ENCODE measurements at places on chromosomes 11 and 22.

- DNase-seq: no peak
These were observed 15.1 kb upstream of the SPON1 start for GRCh38 chr11:13947379-13947778.

DNA sequence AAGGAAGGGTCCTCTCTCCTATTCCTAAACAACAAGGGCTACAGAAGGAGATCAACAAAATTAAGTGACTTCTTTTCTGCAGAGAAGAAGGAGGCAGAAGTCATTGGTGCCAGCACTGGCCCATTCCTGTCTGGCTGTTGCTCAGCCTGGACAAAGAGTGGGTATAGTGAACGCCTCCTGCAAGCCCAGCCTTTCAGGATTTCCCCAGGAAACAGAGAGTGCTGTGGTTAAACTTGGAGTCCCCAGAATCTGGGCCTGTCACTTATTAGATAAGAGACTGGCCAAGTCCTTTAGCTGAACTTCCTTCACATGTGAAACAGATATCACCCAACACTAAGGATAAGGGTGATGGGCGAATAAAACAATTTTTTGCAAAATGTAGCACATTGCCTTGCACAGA, 10.9 kb downstream of the TST start:
- DNase-seq: no peak

DNA sequence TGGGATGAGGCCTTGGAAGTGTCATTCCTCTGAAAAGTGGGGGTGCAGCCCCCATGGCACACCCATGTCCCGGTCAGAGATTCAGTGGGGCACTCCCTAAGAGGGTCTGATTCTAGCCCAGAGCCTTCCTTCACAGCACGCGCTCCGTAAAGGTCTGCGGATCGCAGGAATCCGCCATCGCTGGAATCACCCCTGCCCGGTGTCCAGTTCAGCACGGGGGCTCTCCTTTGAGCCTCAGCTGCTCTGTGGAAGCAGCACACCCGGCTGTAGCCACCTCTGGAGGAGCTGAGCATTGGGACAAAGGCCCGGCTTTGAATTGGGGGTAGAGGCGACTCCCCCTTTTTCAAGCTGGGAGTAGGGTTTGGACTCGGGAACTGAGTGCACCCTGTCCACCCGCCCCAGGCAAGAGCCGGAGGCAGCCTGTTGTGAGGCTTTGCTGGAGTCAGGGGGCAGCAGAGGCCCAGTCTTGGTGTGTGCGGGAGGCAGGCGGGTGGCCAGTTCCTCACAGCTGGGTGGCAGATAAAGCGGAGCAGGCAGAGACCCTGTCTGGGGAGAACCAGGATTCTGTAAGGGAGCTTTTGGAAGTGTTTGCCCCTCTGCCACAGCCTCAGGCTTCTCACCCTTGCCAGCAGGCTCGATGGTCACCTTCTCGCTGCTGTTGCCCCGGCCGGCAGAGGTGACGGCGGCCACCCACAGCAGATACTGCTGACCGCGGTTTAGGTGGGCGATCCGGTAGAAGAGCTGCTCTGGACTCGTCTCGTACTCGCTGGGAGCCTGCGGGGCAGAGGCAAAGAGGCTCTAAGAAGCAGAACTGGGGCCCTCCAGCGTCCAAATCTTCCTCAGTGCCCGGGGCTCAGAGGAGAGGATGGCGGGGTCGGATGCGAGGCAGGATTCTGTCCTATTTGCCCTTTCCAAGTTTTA, 115.9 kb downstream of the CEP164 start:
- no peak for DNase-seq

DNA sequence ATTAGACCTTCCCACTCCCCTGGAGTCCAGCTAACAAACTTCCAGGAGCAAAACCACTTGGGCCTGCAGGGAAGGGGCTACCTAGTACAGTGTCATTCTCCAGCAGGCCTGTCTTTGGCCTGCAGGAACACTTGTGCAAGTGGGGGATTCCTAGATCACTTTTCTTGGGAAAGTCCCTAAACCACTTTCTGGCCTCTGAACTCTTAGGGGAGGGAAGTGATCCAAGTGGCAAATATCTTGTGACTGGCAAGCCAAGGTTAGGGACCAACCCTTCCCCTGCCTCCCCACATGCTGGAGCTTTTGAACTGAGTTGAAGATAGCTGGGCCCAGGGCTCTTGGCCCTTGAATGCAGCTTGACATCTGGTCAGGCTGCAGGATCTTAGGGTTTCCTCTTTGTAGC, 17.2 kb downstream of the PPFIBP2 start:
- DNase-seq: no peak
